ENCODE measurements at places on chromosomes 1 and 21.

- no peak for DNase-seq
Observed at GRCh38 chr1:212719633-212720032, 20.0 kb upstream of the BATF3 start.

- no peak for DNase-seq
Observed at GRCh38 chr1:248776991-248777390, 21.4 kb upstream of the LYPD8 start.

DNA sequence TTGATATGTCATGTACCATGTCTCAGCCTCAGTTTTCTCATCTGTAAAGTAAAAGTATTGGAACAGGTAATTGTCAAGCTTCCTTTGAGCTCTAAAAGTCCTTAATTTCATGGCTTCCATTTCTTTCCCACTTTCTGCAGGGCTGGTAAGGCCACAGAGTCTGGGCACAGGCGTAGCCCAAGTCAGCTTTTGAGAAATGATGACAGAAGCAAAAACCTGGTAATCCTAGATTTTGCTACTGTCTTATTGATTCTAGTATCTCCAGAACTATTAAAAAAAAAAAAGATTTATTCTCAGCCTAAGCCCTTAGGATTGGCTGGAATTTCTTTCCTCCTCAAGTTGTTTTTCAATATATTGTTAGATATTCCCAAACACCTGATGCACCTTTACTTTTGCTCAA is 31.3 kb downstream of the PLXNA2 start:
- DNase-seq, result no peak

DNA sequence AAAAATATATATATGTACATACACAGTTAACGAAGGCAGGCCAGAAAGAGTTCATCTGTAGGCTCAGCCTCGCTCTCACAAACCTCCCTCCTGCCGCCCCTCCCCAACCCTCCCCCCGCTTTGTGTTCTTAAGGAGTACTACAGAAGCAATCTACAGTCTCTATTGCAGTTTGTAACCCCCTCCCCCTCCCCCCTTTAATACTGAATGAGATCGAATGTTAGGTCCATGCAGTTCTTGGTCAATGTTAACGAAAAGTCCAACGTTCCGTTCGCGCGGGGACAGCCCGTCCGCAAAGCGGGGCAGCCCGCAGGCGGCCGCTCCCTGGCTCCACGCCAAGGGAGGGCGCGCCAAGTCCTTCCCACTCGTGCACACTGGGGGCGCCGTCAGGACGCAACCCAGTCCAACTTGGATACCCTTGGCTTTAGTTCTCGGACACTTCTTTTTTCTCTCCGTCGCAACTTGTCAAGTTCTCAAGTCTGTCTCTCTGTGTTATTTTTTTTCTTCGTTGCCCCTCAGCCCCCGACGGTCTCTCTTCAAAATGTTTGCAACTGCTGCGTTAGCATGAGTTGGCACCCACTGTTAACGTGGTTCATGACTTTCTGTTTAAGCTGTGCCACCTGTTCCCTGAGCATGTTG is 2.2 kb downstream of the JUN start:
- no peak for DNase-seq

GRCh38 chr1:113142791-113143190 is 69.8 kb downstream of the LRIG2 start:
- DNase-seq, result no peak

- no peak for DNase-seq
Observed at GRCh38 chr1:206466840-206467649, 3.2 kb upstream of the IKBKE start.

GRCh38 chr1:35857830-35858229 is 25.2 kb upstream of the AGO1 start:
- no peak for DNase-seq

- no peak for DNase-seq
Observed at GRCh38 chr1:60984062-60984799, 98.1 kb upstream of the NFIA start.

- no peak for DNase-seq
Observed at GRCh38 chr1:1024149-1024770, 4.3 kb downstream of the AGRN start.

DNA sequence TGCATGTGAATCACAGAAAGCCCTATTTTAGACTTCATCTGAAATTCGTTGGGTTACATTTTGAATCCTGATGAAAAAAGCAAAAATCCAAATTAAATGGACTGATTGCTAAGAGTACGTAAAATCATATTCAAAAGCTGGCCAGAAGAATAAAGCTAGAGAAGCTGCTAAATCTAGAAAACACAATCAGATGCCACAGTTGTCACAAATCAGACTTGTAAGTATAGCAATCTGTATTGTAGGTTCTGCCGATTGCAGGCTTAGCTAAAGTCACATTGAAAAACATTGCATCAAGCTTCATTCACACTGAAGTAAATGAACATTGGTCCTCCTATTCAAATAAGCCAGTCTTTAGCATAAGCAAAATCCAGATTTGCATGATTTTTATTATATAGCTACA is 235.1 kb upstream of the ST6GALNAC5 start:
- no peak for DNase-seq

DNA sequence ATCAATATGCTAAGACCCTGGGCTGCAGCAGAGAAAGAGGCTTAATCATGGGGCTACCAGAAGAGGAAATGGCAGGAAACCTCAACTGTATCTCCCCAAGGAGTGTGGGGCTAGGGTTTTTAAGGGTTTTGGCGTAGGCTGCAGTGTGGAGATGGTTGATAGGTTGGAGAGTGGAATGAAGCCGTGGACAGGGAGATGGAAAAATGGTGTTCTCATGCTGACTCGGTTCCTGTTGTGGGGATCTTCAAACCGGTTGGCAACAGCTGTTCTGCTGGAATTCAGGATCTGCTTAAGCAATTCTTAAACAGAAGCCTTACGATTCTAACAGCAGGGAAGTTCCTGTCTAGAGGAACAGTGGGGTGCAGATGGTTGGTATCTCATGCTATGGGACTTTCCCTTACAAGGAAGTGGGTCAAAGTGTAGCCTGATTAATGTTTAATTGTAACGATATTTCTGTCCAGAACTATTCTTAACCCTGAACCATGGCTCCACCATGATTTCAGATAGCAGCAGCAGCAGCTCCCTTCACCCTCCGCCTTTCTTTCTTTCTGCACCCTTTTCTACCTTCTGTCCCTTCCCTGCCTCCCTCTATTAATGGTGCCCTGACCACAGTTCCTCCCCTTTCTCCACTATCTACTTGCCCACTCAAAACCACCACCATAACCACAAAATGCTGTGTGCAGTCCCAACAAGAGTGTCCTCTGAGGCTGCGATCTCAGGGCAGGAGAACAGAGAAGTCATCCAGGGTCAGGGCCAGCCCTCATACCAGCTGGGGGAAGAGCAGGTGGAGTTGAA is 30.8 kb downstream of the RSPH1 start:
- DNase-seq, result no peak

- DNase-seq, result no peak
Observed at GRCh38 chr1:177802304-177802703, 167.6 kb downstream of the SEC16B start.

DNA sequence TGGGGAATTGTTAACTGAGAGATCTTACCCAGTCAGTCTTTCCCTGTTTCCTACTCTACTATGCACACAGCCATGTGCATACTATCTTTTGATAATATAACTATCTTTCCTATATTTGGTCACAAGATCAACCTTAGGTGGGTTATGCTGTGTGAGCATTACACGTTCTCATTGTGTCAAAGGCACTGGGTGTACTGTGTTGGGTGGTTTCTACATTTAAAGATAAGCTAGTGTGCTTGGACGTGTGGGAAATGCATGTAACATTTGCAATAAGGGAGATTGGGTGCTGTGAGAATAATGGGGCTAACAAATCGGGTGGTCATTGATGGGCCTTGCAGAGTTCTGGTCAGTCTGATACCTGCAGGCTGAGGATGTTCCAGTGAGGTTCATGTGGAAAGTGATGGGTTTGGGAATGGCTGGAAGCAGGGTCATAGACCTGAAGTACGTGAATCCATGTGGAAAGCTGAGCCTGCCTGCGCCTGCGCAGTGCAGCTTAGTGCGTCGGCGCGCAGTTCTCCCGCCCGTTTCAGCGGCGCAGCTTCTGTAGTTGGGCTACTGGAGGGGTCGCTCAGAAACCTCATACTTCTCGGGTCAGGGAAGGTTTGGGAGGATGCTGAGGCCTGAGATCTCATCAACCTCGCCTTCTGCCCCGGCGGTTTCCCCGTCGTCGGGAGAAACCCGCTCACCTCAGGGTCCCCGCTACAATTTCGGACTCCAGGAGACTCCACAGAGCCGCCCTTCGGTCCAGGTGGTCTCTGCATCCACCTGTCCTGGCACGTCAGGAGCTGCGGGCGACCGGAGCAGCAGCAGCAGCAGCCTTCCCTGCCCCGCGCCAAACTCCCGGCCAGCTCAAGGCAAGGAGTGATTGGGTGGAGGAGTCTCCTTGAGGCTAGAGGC is at the start of gene MSH4:
Gene MSH4 (plus strand): TSS at position 507 of the 897 bp plus-strand sequence. CDS start 104 bp downstream, at position 611.
- no peak for DNase-seq

- no peak for DNase-seq
Observed at GRCh38 chr1:89887270-89887669, 66.4 kb downstream of the LRRC8D start.

GRCh38 chr1:248627971-248628844 is 6.7 kb downstream of the OR2T11 start:
- no peak for DNase-seq

DNA sequence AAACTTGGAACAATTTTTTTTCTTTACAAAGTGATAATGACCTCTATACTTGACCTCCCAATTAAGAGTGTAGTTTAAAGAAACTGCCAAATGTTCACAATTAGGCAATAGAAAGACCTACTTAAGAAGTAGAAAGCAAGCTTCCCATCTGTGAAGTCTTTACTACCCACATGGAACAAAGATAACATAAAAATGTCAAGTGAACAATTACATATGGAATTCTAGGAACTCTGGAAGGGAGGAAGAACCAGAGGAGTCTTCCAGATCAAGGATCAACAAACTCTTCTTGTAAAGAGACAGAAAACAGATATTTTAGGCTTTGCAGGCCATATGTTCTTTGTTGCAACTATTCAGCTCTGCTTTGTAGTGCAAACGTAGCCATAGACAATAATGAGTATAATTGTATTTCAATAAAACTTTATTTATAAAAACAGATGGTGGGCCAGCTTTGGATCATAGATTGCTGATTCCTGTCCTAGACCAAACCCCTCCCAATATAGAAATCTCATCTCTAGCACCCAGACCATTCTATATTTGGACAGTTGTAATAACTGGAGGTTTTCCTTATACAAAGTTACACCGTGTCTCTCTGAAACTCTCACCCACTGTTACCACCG is 68.4 kb upstream of the MAGI3 start:
- no peak for DNase-seq

DNA sequence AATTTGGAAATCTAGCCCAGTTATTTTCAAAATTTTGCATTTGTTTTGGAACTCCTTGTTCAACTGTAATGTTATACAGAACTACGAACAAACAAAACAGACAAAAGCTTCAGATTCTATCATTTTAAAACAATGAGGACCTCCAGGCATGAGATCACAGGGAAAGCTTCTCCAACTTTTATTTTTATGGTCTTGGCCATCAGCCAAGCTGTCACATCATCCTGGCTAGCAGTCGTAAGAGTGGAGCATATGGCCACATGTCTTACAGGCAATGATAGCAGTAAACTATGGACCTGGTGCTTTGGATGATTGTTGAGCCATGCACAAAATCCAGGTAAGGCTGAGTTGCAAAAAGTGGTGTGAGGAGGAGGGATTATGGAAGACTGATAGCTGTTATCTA is 299.6 kb downstream of the LMX1A start:
- DNase-seq, result no peak
